ENCODE measurements at places on chromosomes 1 and 21.

- DNase-seq: no peak
Observed at GRCh38 chr1:153232553-153232952, 15.2 kb downstream of the PRR9 start.

- DNase-seq: no peak
Observed at GRCh38 chr1:228500143-228500734, 13.1 kb downstream of the RNF187 start.

- no peak for DNase-seq
Observed at GRCh38 chr1:192966073-192966472, 93.1 kb downstream of the UCHL5 start.

DNA sequence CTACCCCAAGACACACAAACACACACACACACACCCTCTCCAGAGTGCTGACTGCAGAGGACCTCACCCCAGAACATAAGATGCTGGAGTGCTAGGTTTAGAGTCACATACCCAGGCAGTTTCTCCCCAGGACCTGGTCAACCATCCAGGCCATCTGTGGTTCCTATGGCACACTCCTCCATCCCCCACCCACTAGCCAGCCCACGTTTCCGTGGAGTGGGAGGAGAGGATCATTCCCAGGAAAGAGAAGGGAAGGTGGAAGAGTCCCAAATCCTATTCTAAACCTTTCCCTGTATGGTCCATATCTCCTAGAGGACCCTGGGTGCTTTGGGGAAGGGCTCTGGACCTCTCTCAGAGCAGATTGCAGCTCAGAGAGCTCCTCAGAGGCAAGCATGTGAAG, 1.1 kb downstream of the KCNJ9 start:
- no peak for DNase-seq

DNA sequence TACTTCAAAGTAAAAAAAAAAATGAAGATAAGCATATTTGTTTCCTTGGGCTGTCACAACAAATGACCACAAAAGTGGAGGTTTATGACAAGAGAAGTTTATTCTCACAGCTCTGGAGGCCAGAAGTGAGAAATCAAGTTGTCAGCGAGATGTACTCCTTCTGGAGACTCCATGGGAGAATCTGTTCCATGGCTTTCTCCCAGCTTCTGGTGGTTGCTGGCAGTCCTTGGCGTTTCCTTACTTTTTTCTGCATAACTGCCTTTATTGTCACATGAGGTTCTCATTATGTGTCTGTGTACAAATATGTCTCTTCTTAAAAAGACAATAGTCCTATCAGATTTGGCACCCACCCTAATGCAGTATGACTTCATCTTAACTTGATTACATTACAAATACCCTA, 398.3 kb downstream of the KCNT2 start:
- no peak for DNase-seq

DNA sequence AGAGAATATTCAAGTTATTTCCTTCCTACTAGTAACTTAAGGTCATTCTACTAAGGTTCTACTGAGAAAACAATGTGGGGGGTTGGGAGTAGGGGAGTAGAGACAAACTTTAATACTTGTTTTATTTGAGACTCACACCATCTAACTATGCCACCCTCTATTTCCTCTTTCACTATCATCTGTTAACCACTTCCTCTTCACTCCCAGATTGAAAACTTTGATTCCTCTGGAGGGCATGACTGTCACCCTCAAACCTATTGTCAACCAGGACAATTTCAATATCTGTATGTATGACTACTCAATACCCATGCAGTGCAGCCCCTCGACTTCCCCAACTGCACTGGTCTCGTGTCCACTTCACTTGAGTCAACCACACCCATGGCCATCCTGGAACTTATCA, 165.6 kb upstream of the POGK start:
- DNase-seq: no peak

GRCh38 chr1:20661207-20662109, at the start of gene DDOST:
Gene DDOST (minus strand): TSS chr1:20661369. CDS start chr1:20661350, 19 bp downstream.
- DNase-seq: peak; percentile 99

- DNase-seq: no peak
Observed at GRCh38 chr1:64898107-64898861, 68.1 kb downstream of the JAK1 start.

- DNase-seq: no peak
Observed at GRCh38 chr1:96722958-96723357, 1.4 kb downstream of the PTBP2 start.

GRCh38 chr1:108154314-108154713, 45.8 kb downstream of the SLC25A24 start:
- no peak for DNase-seq

DNA sequence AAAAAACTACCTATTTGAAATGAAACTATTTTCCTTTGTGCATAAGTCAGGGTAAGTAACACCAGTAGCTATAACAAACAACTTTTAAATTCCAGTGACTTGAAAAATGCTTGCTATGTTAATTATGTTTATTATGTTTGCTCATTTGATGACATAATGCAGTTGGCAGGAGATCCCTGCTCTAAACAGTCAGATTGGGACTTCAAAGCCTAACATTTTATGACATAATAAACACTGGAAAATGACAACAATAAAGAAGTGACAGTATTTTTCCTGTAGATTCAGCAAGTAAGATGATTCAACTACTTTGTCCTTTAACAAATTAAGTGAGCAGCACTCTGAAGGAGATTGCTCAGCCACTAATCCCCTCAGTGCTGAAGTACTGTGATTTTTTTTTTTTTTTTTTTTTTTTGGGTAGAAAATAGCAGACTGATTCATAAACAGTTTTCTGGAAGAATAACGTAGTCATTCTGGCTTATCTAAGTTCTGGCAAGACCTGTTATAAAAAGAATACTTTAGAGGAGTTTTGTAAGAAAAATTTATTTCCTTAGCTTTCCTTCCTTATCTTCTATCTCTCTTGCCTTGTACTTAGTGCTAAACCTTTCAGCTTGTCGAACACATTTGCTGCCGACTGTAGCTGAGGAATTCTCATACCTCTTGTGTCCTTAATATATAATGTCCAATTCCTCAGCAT, 207.2 kb downstream of the PTGER3 start:
- DNase-seq: no peak

- DNase-seq: no peak
Observed at GRCh38 chr21:36079010-36079649, 9.3 kb downstream of the CBR1 start.

- peak; percentile 3 for DNase-seq
Observed at GRCh38 chr1:186474208-186474607, 13.3 kb upstream of the PDC start.

GRCh38 chr21:46120301-46121285, 22.7 kb downstream of the COL6A2 start:
- DNase-seq: no peak

DNA sequence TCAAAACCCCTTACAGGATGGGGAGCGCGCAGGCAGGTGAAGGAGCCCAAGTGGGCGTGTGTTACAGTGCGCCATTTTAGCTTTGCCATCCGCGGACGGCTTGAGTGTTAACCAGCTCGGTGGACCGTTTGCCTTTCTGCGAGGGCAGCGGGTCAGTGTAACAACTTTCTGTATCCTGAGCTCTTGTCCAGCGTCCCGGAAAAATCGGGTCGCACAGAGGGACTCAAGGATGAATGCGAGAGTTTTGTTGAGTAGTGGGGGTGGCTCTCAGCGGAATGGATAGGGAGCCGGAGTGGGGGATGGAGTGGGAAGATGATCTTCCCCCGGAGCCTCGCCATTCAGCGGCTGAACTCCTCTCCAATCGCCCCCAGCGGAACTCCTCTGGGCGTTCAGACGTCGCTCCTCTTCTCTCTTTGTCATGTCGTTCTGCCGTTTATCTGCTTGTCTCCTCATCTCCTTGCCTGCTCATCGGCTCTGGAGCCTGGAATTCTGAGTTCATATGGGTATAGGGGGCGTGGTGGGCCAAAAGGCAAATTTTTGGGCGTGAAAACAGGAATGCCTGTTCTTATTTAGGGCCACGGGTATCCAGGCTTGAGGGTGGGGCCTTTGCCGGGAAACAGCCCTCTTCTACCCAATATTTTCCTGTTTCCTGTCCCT, 295.4 kb downstream of the CTH start:
- DNase-seq: peak; percentile 69

DNA sequence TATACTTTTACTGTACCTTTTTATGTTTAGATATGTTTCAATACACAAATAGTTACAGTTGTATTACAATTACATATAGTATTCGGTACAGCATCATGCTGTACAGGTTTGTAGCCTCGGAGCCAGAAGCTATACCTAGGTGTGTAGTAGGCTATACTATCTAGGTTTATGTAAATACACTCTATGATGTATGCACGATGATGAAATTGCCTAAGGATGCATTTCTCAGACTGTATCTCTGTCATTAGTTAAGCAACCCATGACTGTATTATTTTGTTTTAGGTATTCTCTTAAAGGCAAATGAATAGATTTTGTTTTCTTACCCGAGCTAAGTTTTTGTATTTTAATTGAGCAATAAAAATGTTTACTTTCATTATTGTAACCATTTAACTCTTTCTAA, 56.4 kb downstream of the SPATA17 start:
- DNase-seq: no peak

DNA sequence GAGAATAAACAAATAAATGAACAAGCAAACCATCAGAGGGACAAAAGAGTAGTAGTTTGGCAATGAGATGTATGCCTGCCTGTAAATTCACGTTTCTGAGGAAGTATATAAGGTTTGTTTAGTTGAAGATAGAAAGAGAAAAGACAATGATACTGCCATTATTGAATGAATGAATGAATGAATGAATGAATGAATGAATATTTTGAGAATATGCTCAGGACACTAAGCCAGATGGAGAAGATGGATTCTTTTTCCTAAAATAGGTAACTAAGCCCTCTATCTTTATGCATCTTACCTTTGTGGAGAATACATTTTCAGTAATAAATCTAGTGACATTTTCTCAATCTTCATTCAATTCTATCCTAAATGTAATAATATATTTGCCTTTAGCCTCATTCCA, 49.4 kb downstream of the SLC35A3 start:
- DNase-seq: no peak

- DNase-seq: no peak
Observed at GRCh38 chr21:32757804-32758203, 13.8 kb downstream of the PAXBP1 start.

GRCh38 chr21:46172863-46173528, 11.3 kb downstream of the SPATC1L start:
- DNase-seq: no peak

DNA sequence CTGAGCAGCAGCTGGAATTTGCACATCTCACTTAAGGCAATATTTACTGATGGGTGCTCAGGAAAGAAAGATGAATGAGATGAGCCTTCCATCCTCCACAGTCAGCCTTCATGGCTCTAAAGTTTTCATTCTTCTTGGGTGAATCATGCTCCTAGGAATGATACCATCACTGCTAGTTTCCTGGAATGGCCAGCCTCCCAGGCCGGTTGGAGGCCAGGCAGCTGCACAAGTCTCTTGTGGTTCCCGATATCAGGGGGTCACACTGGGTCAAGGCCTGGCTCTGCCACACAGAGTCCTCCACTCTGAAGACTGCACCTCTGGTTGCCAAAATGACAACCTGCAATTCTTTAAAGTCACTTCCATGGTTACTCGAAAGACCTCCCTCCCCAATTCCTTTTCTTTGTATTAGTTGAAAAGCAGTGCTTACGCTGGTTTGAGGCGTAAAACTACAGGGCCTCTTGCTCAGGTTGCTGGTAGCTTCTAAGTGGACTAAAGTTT, 46.2 kb upstream of the PALMD start:
- no peak for DNase-seq

DNA sequence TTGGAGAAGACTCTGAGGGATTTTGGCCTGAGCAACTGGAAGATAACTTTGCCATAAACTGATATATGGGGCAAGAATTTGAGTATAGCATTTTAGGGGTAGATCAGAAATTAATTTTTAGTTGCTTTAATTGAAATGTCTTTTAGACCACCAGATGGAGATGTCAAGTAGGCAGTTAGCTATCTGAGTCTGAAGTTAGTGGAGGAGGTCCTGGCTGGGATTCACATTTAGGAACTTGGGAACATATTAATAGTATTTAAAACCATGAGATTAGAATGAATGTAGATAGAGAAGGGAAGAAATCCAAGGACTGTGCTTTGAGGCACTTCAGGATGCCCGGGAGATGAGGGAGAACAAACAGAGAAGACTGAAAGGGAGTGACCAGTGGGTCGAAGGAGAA, 32.6 kb downstream of the SLC44A3 start:
- no peak for DNase-seq

- DNase-seq: no peak
Observed at GRCh38 chr1:202289009-202289408, 52.7 kb downstream of the UBE2T start.

DNA sequence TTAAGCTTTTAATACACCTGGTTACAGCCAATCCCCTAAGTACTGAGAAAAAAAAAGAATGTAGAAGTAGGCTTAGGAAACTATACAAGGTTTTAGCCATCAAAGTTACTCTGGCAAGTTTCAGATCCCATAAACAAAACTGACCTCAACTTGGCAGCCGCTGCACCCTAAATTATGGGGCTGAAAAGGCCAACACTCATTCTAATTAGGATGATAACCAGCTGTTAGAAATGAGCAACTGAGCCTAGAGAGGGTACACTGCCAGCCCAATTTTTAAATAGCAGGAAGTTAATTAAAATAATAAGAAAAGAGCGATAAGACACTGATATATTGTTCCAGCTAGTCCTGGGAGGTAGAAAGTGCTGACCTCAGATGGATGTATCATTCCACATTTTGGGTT, 105.7 kb upstream of the VAV3 start:
- DNase-seq: no peak

DNA sequence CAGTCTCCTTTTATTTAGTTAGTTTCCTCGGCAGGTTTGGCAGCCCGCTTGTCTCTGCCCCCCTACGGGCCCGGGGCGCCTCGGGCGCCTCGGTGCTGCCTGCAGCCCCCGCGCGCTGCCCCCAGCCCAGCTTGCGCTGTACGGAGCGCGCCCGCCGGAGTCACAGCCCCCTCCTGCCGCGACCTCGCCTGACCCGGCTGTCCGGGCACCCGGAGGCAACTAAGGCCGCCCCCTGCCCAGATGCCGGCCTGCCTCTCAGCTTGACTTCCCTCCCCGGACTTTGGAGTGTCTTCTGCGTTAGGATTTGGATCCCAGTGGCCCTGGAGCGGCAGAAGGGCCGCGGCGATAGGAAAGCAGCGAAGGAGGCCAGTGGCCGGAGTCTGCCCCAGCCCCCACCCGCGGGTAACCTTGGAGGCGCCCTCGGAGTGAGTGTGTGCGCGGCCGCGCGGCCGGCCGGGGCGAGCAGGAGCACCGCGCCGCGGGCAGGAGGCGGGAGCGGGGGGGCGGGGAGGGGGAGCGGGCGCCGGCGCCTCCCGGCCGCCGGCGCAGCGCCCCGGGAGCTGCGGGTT, 7.6 kb downstream of the CDKN2C start:
- DNase-seq: peak; percentile 72

- no peak for DNase-seq
Observed at GRCh38 chr21:38788275-38788905, 17.3 kb upstream of the ETS2 start.

DNA sequence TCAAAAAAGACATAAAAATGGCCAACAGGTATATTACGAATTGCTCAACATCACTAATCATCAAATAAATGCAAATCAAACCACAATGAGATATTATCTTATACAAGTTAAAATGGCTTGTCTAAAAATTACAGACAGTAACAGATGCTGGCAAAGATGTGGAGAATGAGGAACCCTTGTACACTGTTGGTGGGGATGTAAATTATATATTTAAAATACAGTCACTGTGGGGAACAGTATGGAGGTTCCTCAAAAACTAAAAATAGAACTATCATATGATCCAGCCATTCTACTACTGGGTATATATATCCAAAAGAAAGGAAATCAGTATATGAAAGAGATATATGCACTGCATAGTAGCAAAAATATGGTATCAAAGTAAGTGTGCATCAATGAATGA, 1037.2 kb upstream of the B3GALT2 start:
- no peak for DNase-seq

Measured in neural progenitor cell (in vitro differentiated cells).